ENCODE measurements at places on chromosomes 5 and 9. TPM values are rescaled to one million over a fixed set of nuclear protein-coding genes. Genes with fewer than 3 reads are reported as not detected.

GRCh38 chr9:132204883-132205282 lies 43.0 kb downstream of the NTNG2 start:
- peaks cover 3% of the 10 kb centered on the region for H3K4me1 ChIP-seq
- no peaks in the 10 kb centered on the region for H3K36me3 ChIP-seq
- H3K4me3 ChIP-seq = no peak overlapping the region
- H3K27me3 ChIP-seq = peaks cover 9% of the 10 kb centered on the region
- no peak overlapping the region for H3K27ac ChIP-seq

GRCh38 chr9:81394881-81395675 lies 294.3 kb downstream of the TLE1 start:
- no peaks in the 10 kb centered on the region for H3K27me3 ChIP-seq
- no peak overlapping the region for H3K4me3 ChIP-seq
- H3K4me1 ChIP-seq = no peaks in the 10 kb centered on the region
- no peak overlapping the region for H3K27ac ChIP-seq
- H3K36me3 ChIP-seq = no peaks in the 10 kb centered on the region
- DNase-seq = no peak

Gene CBY3
- total RNA-seq = 0.71 TPM

Gene LCN10
- 0.71 TPM for total RNA-seq

Gene LCN15
- not detected for total RNA-seq

Gene ZNF367
- 24.2 TPM for total RNA-seq

Gene SLCO4C1
- 0.28 TPM for total RNA-seq
